ENCODE measurements at places on chromosomes 1 and 21.

- DNase-seq = no peak
Observed at GRCh38 chr21:28714777-28715464, 277.8 kb downstream of the LTN1 start.

DNA sequence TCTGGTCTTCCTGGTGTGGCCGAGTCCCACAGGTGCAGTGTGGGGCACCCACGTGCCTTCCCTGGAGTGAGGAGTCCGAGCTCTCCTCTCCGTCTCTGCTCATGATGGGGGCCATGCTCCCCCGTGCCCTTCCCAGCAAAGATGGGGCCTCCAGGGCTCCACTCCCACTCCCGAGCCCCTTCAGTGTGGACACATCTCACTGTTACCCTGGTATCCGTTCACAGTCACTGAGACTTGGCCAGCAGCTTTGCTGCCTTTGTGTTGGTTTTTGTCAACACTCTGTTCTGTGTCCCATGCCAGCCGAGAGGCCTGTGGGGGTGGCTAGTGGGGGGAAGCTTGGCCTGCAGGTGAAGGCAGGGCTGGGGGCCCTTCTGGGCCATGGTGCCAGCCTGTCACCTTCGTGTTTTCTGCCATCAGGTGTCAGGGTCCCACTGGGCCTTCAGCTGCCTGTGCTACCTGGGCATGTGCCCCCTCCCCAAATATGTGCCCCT, 46.9 kb upstream of the POFUT2 start:
- DNase-seq = no peak

DNA sequence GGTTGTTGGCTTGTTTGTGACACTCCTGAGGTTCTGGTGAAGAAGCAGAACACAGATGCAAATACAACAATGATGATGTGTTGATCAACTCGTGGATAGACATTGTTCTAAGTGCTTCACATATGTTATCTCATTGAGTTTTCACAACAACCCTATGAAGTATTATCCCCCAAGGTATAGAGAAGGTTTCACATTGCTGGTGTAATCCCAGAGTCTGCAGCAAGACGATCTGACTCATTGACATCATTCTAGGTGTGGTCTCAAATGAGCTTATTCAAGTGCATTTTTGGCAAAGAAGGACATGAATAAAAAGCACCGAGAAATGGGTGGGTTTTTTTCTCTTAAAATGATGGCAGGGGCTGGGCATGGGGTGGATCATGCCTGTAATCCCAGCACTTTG, 64.1 kb upstream of the SCAF4 start:
- DNase-seq = no peak

- DNase-seq = peak; percentile 49
Observed at GRCh38 chr1:150165622-150166612, 16.2 kb downstream of the PLEKHO1 start.

DNA sequence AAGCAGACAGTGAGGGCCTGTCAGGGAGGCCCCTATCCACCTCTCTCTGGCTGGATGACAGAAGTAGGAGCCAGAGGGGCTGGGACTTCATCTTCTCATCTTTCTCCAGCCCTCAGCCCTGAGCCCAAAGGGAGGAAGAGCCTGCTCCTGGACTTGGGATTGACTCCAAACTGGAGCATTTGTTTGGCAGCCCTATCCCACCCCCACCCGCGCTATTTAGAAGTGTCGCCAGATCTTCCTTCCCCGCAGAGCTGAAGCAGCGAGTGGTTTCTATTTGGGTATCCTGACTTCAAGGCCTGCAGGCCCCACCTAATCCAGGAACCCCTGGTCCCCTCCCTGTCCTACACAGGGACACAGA, 9.6 kb downstream of the NES start:
- no peak for DNase-seq

DNA sequence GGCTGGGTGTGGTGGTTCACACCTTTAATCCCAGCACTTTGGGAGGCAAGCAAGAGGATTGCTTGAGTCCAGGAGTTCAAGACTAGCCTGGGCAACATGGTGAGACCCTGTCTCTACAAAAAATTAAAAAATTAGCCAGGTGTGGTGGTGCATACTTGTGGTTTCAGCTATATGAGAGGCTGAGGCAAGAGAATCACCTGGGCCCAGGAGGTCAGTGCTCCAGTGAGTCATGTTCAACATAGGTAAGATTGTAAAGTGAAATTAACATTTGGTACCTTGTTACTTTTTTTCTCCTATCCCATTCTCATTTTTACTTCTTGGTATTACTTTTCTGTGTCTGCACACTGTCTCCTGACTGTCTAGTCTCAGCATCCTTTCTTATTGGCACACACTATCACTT, 19.0 kb downstream of the MAGI3 start:
- DNase-seq = no peak

DNA sequence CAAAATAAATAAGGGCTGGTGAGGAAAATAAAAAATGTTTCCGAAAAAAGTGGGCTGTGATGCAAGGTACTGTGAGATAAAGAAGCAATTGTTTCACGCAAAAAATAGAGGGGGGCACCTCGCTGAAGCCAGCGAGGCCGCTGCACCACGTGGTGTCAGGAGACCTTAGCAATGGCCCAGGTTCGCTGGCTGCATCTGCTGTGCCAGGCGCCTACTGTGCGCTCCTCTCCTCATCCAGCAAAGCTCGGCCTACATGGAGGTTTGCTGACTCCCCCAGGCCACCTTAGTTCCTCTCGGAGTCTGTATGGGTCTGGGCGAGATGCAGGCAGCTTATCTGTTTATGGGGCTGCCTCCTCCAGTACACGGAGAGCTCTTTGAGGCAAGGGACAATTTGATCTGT, 119.6 kb downstream of the NR5A2 start:
- DNase-seq = no peak

DNA sequence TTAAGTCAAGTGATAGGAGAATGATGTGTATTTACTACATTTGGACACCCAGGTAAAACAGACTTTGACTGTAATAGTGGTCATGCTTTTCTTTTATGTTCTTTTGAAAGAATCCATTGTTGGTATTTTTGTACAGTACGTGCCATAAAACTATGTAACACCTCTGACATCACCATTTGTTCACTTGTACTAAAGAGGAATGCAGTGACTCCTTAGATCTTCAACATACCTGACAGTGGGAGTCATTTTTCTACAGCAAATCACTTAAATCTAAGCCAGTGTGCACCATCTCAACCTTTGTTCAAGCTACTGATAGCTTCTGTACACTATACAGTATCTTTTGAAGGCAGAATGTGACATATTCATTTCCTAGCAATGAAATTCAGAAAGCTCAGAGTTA, 6.3 kb upstream of the PLD5 start:
- DNase-seq = no peak

GRCh38 chr1:110749960-110750359, 75.2 kb upstream of the KCNA3 start:
- DNase-seq = no peak

- DNase-seq = no peak
Observed at GRCh38 chr1:91151702-91152101, 129.9 kb upstream of the ZNF644 start.

- no peak for DNase-seq
Observed at GRCh38 chr1:167565922-167566321, 12.4 kb upstream of the CREG1 start.

DNA sequence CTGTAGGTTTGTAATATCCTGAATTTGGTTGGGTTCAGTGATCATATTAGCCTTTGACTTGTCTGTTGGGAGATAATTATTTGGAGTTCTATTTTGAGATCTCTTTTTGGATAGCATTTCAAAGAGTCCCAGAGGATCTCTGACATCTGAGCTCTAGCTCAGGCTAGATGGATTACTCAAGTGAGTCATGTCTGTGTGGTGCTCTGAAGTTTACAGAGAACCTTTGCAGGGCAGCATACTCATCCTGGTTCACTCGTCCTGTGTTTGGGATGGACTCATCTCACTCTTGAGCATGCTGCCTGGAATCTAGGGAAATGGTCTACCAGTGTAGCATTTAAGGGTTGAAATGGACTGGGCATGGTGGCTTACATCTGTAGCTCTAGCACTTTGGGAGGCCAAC, 29.4 kb upstream of the BMP8A start:
- DNase-seq = no peak

DNA sequence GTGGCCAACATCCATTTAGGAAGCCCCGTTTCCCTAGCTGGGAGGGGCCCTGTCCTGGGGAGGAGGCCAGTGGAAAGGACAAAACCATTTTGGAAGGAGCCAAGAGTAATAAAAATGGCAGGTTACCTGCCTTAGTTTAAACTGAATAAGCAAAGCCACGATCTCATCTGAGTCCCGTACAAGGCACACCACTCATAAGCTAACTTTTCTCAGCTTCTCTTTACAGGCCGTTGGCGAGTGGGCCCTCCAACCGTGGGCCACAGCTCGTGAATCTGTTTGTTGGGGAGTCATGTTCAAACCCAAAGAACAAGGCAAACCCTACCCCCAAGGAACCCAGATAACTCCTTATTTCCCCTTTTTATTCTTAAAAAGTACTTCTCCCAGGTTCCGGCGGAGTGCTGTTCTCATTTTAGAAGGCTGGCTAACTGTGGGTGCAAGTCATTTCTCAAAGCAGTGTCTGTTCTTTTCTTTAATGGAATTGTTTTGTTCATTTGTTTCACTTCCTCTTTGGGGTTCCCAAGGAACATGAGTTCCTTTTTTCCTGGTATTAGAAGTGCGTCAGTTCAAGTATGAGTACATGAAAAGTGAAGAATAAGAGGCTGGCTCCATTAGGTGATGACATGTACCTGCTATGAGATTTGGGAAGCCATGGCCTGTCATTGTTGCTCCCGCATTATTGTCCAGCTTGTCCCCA, 89.0 kb downstream of the PSMG1 start:
- no peak for DNase-seq

- DNase-seq = no peak
Observed at GRCh38 chr1:19205845-19206244, 4.2 kb downstream of the UBR4 start.

DNA sequence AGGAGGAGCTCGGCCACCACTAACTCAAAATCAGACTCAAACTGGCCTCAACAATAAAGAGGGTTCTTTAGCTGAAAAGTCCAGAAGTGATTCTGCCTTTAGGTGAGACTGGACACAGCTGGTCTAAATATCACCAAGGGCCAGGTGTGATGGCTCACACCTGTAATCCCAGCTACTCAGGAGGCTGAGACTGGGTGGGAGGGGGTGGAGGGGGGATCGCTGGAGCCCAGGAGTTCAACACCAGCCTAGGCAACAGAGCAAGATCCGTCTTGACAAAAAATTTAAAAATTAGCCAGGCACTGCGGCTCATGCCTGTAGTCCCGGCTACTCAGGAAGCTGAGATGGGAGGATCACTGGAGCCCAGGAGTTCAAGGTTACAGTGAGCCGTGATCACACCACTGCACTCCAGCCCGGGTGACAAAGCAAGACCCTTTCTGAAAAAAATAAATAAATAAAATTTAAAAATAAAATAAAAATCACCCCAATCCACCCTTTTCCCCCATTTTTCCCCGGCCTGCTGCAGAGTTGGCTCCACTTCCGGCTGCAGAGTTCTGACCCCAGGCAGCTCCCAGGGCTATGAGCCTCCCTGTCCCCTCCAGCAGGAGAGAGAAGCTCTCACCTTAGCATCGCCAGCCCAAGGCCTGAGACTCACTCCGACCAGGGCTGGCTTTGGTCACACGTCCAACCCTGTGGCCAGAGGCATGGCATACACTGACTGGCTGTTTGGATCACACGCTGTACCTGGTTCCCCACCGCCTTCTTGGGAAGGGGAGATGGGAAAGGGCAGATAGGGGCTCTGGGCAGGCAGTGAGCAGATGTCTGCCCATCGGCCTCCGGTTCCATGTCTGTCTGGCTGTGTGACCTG, 87.3 kb upstream of the IFFO2 start:
- no peak for DNase-seq

GRCh38 chr1:153525088-153525728, 10.6 kb downstream of the S100A6 start:
- DNase-seq = no peak

GRCh38 chr1:195958131-195958530, 650.1 kb downstream of the KCNT2 start:
- DNase-seq = no peak

GRCh38 chr1:214123061-214123784, 135.4 kb downstream of the PROX1 start:
- DNase-seq = peak; percentile 89

DNA sequence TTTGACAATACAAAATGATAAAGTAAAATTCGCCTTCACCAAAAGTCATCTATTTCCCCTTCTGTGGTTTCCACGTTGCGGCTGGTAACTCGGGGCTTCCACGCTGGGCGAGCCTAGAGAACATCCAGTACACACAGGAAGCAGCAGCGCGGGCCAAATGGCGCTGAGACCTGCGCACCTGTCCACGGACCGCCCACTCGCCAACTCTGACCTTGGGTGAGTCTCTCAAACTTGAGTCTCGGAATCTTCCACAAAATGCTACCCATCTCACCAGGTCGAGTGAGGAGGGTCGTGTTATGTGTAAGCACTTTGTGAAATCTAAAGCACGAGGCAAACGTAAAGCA, 820 bp upstream of the TTF2 start:
- DNase-seq = peak; percentile 82

DNA sequence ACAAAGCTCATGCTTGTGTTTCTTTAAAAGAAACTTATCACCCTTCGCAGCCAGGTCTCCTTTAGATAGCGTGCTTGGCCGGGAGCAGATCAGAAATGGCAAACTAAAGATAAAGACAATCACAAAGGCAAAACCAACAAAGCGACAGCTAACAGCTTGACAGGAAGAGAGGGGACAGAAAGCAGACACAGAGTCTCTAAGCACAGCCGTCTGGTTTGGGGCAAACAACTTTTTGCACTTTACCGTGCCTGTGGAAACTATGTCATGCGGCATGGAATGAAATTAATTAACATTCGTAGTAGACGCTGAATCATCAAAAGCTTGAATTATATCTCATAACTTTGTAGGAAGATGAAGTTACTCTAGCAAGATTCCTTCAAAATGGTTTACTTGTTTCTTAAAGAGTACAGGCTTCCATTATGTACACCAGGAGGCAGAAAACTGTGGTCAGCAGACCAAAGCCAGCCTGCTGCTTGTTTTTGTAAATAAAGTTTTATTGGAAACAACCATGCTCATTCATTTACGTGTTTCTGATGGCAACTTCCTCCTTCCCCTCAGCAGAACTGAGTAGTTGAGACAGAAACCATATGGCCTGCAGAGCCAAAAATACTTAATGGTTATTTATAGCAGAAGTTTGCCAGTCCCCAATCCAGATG, 183.2 kb downstream of the KIF26B start:
- DNase-seq = no peak
